ENCODE measurements at places on chromosomes 1 and 21. TPM values are rescaled to one million over a fixed set of nuclear protein-coding genes. Genes with fewer than 3 reads are reported as not detected.

GRCh38 chr1:230818901-230819300 is 49.4 kb downstream of the C1orf198 start:
- DNase-seq = peak; percentile 46

DNA sequence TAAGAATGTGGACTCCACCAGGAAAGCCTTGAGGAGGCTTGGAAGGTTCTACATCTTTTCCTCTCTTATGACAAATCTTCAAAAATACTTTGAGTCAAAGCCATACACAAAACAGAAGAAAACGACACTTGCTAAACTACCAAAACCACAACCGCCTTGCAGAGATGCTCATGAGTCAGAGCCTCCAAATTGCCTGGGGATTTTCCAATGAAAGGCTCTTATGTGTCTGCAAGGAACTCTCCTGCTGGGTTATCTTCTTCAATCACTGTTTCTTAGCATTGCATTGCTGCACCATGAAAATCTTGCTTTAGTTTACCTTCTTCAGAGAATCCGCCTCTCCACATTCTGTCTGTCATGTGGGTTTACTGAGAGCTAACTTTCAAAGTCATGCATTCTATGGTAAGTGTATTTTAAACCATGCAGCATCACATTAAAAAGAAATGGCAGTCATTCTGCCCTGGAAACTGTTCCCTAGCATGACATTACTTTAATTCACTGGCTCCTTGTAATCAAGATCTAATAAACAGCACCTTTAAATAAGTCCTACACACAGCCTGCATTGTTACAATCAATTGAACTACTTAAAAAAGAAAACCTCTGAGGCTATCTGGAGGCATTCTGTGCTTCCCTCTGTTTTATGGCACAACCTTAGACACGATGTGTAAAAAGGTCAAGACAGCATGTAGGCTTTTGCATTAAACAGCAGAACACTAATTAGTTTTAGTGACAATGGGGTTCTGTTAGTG is 210.0 kb upstream of the FOXD3 start:
- DNase-seq = no peak

The SYCP1 gene
- not detected for total RNA-seq

DNA sequence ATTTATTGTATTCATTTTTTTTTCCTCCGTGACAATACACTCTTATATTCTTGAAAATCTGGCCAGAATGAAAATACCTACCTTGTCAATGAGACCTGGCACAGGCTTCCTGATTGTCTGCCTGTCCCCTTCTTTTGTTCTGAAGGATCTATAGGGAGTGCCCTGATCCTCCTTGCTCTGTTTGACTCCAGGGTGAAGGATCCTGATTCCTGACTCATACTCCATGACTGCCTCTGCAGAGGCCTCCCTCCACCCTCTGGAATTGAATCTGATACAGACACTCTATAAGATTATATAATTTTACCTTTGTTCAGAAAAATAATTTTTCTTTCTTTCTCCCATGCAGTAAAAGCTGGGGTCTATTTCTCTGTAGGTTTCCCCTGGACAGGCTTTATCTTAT is 116.2 kb downstream of the HMCN1 start:
- no peak for DNase-seq

- DNase-seq = no peak
These were observed 88.3 kb downstream of the TPR start for GRCh38 chr1:186286615-186287315.

- no peak for DNase-seq
These were observed 4.2 kb upstream of the RSPH1 start for GRCh38 chr21:42500225-42500624.

GRCh38 chr21:29372063-29372802 is 73.5 kb downstream of the BACH1 start:
- DNase-seq = peak; percentile 60

The FALEC gene
- total RNA-seq = not detected
